Activated T-cell treated with anti-CD3 and anti-CD28 coated beads for 1 hour (primary cell): ENCODE measurements at places on chromosomes 3 and 15.

- DNase-seq: no peak
Observed at GRCh38 chr15:73931441-73931840, 5.2 kb downstream of the LOXL1 start.

GRCh38 chr15:62291262-62291661 is 126.2 kb upstream of the C2CD4B start:
- DNase-seq: no peak

GRCh38 chr3:120498556-120499346 is 48.0 kb upstream of the FSTL1 start:
- DNase-seq: no peak

GRCh38 chr15:60804986-60805949 is 326.3 kb upstream of the ICE2 start:
- DNase-seq: no peak

DNA sequence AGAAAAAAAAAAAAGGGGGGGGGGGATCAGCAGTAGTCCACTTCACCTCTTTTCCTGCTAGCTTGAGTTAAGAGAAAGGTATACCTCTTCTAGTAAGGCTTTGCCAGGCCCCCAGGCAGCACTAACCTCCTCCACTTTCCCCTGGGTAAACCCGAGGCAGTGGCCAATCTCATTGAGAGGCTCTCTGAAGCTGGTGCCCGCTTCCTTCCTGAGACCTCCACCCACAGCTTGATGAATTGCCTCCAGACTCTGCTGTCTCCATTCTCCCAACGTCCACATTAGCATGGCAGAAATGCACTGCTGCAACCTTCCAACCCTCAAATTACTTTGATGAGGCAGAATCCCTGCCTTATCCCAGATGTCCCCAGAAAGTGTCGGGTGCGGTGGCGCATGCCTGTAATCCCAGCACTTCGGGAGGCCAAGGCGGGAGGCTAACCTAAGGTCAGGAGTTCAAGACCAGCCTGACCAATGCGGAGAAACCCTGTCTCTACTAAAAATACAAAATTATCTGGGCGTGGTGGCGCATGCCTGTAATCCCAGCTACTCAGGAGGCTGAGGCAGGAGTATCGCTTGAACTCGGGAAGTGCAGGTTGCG is 15.3 kb downstream of the RLBP1 start:
- no peak for DNase-seq

- no peak for DNase-seq
Observed at GRCh38 chr15:65412556-65412955, 10.2 kb downstream of the IGDCC4 start.

DNA sequence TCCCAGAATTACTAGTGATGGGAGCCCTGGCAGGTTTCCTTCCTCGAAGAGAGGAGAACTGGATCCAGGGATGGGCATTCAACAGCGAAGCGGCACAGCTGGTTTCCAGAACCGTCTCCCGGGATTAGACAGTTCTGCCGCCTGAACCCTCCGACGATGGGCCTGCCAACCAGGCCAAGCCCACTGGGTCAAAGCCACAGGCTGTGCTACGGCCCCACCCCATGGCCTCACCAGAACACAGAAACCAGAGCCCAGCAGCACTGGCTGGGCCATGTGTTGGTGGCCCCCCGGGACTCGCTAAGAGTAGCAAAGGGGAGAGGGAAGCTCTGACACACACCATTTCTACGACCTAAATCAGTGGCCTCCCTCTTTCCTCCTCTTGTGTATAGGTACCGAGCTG is 2.2 kb downstream of the C15orf62 start:
- no peak for DNase-seq

- DNase-seq: no peak
Observed at GRCh38 chr3:132840201-132840700, 118.0 kb upstream of the NPHP3 start.

- DNase-seq: no peak
Observed at GRCh38 chr3:164040991-164041390, 1037.3 kb downstream of the SI start.

- DNase-seq: no peak
Observed at GRCh38 chr3:161253711-161254110, 32.6 kb downstream of the NMD3 start.

- DNase-seq: no peak
Observed at GRCh38 chr3:100966049-100966491, 27.2 kb downstream of the ABI3BP start.

GRCh38 chr3:147113293-147114044 is 292.9 kb downstream of the ZIC4 start:
- DNase-seq: no peak

DNA sequence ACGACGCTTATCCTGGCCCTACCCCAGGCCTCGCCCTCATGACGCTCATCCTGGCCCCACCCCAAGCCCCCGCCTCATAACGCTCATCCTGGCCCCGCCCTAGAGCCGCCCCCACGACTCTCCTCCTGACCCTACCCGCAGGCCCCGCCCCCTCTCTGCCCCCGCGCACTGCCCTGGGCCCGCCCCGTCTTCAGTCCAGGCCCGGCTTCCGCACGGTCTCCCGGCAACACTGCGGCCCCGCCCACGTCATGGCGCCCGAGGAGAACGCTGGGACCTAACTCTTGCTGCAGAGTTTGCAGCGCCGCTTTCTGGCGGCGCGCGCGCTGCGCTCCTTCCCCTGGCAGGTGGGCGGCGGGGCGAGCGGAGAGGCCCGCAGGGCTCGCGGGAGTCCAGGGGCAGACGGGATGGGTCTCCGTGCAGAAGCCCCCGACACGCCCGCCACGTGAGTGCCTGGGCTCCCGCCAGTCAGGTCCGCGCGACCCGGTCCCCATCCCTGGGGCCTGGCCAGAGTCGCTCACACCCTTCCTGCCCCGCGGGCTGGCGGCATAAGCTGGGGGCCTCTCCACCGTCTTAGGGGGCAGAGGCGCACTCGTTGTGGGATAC is 52.5 kb upstream of the ROPN1B start:
- DNase-seq: peak; percentile 94

GRCh38 chr15:94125156-94125555 is 106.2 kb upstream of the MCTP2 start:
- DNase-seq: no peak

GRCh38 chr3:156358232-156358631 is 196.7 kb downstream of the SSR3 start:
- no peak for DNase-seq

- DNase-seq: no peak
Observed at GRCh38 chr3:107630779-107631178, 108.0 kb downstream of the BBX start.

DNA sequence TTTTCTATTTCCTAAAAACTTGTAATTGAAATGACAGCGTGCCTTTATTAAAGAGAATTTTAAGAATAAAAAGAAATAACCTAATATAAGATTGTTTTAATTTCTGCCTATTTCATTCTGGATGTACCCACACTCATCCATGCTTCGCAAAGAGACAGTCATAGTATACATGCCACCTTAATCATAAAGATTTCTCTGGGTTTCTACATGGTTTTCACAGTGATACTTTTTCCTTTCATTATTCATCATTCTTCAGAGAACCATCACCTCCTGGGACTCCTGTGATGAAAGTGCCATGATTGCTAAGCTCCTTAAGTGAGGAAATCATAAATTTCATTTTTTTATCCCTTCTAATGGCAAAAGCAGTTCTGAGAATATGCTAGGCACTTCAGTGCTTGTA is 4.3 kb upstream of the CCR8 start:
- DNase-seq: no peak

DNA sequence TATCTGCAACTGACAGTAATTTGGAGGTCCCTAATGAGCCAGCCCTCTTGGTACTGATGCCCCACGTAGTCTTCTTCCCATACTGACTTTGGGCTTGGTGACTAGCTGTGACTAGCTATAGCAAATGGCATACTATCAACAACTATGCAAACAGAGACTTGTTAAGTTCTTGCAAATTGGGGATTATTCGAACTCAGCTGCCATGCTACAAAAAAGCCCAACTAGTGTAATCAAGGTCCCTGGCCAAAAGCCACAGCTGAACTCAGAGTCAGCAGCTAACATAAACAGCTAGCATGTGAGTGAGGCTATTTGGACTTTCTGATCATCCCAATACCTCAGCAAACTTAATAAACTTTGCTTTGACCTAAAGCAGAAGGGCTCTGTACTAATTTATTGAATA is 121.2 kb upstream of the PLXND1 start:
- no peak for DNase-seq

- DNase-seq: no peak
Observed at GRCh38 chr3:143170676-143171075, 51.1 kb downstream of the CHST2 start.

DNA sequence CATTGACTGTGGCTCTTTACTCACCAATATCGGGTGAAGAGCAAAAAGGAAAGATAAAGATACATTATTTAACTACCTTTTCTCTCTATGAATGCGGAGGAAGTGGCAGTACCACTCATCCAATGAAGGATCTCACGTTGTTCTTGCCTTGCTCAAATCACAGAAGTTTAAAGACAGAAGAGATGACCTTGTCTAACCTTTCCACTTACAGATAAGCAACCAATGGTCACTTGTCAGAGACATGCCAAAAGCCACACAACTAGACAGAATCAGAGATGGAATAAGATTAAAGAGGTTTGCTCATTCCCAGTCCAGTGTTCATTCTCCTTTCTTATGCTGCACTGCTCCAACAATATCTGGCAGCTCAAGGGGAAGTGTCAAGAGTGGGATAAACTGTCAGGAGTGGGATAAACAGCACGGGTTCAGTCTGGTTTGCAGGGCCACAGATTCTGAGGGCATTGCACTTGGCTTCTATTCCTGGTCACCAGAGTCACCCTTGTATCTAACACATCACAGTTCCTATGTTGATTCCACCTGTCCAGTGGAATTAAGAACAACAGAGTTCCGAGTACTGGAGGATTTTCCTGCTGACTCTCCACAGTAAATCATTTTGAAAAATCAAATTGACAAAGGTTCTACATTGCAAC is 6.7 kb downstream of the VPS13C start:
- no peak for DNase-seq

GRCh38 chr15:51973220-51973619 is 1.6 kb upstream of the LEO1 start:
- no peak for DNase-seq

GRCh38 chr15:96330064-96330449 is 443 bp upstream of the NR2F2 start:
- DNase-seq: no peak

- DNase-seq: no peak
Observed at GRCh38 chr3:128354788-128355542, 111.7 kb downstream of the DNAJB8 start.

- DNase-seq: no peak
Observed at GRCh38 chr15:75523011-75523410, 56.1 kb downstream of the PTPN9 start.

GRCh38 chr3:161082063-161082462 is 23.1 kb downstream of the B3GALNT1 start:
- no peak for DNase-seq

GRCh38 chr3:170259907-170260306 is 37.7 kb downstream of the PRKCI start:
- no peak for DNase-seq

GRCh38 chr3:186471771-186472170 is 72.4 kb downstream of the CRYGS start:
- DNase-seq: no peak

DNA sequence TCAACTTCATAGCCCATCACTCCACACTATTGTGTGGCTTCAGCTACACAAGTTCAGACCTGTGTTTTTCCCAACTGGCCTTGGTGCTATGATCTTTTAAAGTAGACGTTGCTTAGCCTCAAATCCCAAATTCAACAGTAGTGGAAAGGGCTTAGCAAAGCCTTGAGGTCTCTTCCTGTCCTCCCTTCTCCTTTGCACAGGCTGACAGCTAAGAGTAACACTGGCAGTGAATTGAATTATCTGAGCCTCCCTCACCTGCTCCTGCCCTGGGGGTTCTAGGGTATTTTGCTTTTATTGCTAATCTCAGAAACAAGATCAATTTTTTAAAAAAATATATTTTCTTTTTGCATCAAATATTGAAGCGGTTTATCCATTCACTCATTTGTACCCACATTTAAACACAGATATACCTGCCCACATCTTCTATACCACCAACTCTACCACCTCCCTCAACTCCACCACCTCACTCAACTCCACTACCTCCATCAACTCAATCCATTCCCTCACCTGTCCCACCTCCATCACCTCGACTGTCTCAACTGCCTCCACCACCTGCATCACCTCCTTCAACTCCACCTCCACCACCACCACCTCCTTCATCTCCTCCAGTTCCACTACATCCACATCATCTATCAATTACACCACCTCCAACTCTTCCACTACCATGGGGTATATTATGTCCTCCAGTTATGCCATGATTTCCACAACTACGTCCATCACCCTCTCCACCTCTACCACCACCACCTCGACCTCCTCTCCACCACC is 10.1 kb upstream of the FGD5 start:
- DNase-seq: no peak

GRCh38 chr3:9149566-9149965 is 99.9 kb downstream of the SRGAP3 start:
- no peak for DNase-seq

- no peak for DNase-seq
Observed at GRCh38 chr3:17154221-17154620, 269.5 kb downstream of the PLCL2 start.

DNA sequence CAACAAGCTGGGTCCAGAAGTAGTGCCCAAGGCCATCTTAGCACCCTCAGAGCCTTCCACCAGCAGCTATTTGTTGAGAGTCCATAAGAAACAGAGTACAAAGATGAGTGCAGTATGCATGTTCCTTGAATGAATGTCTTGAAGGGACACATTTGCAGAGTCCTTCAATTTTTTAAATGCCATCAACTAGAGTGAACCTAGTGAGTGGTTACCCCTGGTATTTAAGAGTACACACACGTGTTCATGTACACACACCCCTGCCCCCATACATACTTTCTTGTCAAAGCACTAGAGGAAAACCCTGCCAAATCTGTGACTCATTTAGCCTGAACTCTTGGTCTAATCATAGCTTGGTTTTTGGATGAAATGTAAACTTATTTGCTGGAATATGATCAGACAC is 84.5 kb upstream of the GALNT15 start:
- no peak for DNase-seq

- no peak for DNase-seq
Observed at GRCh38 chr3:118946449-118946848, 88.2 kb downstream of the IGSF11 start.

GRCh38 chr3:98893740-98894139 is 7.8 kb downstream of the DCBLD2 start:
- no peak for DNase-seq

- no peak for DNase-seq
Observed at GRCh38 chr3:129162729-129163579, 2.1 kb upstream of the ISY1 start.

DNA sequence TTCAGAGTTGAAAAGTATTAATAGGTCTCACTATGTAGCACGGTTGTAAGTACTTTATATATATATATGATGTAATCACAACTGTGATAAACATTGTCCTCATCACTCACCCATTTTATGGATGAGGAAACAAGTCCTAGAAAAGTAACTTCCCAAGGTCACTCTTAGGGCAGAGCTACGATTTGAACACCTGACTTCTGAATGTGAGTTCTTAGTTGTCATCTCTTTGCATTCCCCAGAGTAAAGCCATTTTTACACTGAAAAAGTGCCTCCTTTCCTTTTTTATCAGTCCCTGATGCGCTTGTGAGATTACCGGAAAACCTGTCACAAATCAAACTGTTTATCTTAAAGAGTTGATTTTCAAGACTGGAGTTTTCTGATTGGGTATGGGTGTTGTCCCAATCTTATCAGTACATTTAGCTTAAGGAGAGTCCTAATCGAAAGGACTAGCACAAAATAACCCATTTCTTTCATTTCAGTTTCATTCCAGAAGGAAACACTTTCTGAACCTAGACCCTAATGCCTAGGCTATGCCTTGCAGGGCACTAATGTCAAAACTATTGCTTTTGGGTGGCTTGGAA is 2.3 kb upstream of the EDEM1 start:
- no peak for DNase-seq
